ENCODE measurements at places on chromosomes 4 and X.

GRCh38 chr4:68162196-68162595 is 32.5 kb upstream of the TMPRSS11F start:
- no peak for DNase-seq

DNA sequence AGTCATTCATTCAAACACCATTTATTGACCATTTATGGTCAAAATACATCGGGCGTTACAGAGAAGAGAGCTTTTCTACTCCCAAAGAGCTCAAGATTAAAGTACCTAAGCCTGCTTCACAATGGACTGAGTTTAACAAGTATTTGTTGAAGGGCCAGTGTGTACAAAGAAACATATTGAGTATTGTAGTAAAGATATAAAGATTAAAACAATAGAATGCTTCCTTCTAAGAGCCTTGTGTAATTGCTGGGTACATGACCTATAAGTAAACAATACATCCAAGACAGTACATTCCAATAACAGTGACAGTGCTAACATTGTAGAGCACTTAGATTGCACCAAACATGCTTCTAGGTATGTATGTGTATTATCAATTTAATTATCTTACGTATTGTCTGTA is 695.5 kb downstream of the PCDH7 start:
- no peak for DNase-seq

DNA sequence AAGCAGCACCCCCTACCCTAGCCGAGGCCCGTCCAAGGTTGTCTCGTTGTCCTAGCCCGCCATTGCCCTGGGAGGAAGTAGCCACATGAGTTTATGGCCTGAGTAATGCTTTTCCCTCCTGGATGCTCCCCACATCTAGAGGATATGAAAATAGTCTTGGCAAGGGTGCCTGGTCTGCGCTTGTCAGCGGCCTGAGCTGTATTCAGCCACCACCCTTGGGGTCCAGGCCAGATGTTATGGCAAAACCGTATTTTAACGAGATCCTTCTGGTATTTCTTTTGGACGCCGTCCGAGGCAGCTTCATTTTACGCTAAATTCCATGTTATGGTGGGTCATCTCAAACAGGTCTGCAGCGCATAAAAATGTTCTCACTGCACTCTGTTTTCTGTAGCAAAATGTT is 89.3 kb downstream of the GPR143 start:
- no peak for DNase-seq

GRCh38 chrX:107273795-107274194 is 67.4 kb downstream of the DNAAF6 start:
- DNase-seq, result no peak

- DNase-seq, result no peak
Observed at GRCh38 chr4:168797738-168798375, 212.2 kb downstream of the CBR4 start.

- no peak for DNase-seq
Observed at GRCh38 chrX:108732630-108733321, 3.6 kb downstream of the IRS4 start.

DNA sequence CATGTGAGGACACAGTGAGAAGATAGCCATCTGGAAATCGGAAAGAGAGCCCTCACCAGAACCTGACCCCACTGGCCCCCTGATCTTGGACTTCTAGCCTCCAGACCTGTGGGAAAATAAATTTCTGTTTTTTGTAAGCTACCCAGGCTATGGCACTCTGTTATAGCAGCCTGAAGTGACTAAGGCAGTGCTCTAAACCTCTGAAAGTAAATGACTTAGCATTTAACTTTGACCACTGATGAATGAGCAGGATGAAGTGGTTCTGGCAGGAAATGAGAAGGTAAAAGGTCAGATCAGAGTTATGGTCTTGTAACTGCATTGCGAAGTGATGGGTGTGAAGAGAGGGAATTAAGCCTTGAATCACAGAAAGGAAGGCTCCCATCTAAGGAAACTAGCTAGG is 17.0 kb downstream of the GPAT3 start:
- no peak for DNase-seq

DNA sequence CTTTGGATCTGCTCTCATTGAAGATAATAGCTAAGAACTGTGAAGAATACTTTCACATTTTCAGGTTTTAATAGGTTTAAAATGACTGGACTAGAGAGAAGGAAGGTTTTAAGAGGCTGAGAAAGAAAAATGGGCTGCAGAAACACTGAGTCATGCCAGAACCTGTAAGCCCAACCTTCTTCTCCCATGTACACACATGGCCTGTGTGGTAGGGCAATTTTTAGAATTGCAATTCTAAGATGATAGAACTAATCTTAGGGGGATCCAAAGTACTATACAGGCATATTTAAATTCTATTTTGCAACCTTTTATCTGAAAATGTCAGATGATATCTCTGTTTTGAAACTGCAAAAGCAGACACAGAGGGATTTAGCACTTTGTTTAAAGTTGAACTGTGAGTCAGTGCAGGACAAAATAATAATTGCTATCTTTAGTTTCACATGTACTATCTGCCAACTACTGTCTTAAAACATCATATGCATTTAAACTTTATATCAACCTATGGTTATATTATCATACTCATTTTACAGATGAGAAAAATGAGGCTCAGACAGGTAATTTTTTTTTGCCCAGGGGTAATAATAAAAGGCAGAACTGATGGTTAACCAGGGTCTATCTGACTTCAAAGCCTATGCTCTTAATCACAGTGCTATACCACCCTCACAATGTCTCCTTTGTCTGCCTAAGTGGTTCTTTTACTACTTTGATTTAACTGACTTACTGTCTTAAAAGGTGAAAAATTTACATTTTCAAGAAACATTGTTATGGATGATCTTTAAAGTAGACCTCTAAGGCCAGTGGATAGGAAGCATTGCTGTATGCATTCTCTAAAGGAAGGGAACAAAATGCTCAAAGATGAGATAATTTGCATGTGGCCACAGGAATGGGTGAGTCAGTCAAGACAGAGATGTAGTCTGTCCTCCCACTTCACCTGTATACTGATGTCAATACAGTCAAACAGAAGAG is 4.3 kb downstream of the TMPRSS11E start:
- DNase-seq, result no peak

All from stimulated activated CD4-positive, alpha-beta T cell treated with anti-CD3 and anti-CD28 coated beads, TNF-alpha, amount 100 ng/mL, for 4 hours (primary cell).